ENCODE measurements at places on chromosomes 12 and 14.

- no peak for DNase-seq
Measured at GRCh38 chr12:40825156-40825555, 132.9 kb downstream of the CNTN1 start.

DNA sequence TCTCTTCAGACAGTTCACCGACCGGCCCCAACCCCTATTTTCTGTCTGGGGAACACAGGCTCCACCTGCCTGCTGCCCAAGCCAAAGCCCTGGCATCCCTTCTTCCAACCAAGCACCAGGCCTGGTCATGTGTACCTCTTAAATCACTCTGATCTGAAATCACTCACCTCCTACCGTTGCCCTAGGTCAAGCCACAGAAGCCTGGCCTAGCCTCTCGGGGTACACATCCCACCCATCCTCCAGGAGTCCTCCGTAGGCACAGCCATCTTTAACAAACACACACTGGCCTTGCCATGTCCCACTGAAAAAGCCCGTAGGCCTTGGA is 81.8 kb downstream of the IRF2BPL start:
- no peak for DNase-seq

- no peak for DNase-seq
Measured at GRCh38 chr12:64745259-64745807, 13.9 kb downstream of the GNS start.

DNA sequence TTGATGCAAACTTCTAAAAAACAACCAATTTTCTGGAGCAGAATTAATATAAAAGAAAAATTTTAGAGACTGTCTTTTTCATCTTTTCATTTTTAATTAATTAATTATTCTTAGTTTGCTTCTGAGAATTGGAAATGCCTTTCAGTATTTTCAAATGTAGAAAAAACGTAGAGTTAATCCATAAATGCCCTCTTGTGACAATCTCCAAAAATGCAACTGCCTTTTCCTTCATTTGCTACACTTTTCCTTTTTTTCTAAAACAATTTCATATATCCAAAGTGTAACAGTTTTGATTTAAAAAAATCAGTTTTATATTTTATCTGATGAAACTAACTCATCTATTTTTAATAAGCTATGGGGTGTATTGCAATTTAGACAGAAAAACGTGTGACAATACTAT is 409.3 kb downstream of the PRKD1 start:
- no peak for DNase-seq

DNA sequence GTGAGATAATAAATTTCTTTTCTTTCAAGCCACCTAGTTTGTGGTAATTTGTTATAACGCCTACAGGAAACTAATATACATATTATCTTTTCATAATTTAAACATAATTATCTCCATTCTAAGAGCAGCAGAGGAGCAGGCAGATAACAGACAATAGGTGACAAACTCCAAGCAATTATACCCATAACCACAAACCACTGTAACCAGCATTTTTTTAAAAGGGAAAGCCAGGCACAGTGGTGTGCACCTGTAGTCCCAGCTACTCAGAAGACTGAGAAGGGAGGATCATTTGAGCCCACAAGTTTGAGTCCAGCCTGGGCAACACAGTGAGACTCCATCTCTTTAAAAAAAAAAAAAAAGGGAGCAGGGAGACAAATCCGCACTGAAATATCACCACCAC is 54.9 kb downstream of the ATF7 start:
- no peak for DNase-seq

DNA sequence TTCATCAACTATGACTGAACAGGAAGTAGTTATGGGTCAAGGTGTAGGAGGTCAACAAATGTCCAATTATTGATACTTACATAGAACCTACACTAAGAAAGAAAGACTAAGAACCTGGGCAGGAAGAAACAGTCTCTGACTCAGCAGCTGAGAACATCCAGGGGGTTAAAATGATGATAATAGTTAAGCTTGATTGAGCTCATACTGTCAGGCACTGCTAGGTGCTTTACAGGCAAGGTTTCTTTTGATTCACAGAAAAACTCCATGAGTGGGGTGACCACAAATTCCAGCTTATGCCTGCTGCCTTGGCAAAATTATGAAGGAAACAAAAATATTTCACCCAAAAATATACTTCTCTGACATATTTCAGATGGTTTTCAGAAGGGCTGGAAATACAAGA is 75.0 kb downstream of the ACADS start:
- no peak for DNase-seq

- DNase-seq = no peak
Measured at GRCh38 chr12:121926874-121927706, 8.7 kb downstream of the CFAP251 start.

DNA sequence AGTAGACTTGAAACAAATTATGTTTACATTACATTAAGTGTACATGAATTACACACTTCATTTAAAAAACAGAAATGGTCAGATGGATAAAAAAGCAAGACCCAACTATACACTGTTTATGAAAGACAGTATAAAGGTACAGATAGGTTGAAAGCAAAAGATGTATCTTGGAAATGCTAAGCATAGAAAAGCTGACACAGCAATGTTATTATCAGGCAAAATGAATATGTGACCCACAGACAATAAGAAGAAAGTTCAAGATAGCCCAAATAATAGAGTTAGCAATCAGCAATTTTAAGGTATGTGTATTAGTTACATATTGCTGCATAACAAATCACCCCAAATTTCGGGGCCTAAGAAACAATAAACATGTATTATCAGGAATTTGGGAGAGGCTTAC is 153.5 kb downstream of the DHRS2 start:
- no peak for DNase-seq

GRCh38 chr12:113333877-113334785 is 778 bp downstream of the SLC8B1 start:
- DNase-seq = no peak

- no peak for DNase-seq
Measured at GRCh38 chr14:89600950-89601826, 184.2 kb upstream of the FOXN3 start.

DNA sequence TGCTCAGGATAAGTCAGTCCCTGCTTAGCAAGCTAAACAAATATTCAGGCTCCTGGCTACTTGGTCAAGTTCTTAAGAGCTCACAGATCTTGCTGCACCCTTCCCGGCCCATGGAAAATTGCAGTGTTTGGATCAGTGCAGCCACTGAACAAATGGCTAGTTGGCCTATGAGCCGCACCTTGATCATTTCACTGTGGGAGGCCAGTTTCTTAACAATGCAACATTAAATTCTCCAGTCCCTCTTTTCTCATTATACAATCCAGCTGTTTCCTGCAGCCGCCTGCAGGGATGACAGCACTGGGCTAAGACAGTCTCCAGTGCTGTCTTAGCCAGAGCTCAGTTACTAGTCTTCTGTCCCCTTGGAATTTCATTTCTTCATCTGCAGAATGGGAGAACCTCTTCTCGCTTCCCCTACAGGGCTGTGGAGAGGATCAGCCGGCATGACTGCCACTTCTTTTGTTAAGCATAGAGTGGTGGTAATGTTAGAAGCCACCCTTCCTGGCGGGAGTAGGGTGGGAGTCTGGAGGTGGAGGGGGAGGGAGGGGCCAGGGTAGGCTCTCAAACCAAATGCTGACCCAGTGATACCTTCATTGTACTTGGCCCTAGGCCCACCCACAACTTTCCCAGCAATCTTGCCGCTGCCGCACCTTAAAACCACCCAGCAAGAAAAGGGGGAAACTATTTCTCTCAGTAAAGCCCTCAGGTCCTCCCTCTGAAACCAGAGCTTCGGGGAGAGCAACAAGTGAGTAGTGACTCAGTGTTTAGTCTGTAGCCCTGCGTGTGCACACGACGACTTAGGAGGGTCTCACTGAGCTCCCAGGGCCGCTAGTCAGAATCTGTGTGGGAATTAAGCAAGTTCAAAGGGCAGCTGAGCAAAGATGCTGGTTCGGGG is 145.7 kb downstream of the NUAK1 start:
- no peak for DNase-seq

DNA sequence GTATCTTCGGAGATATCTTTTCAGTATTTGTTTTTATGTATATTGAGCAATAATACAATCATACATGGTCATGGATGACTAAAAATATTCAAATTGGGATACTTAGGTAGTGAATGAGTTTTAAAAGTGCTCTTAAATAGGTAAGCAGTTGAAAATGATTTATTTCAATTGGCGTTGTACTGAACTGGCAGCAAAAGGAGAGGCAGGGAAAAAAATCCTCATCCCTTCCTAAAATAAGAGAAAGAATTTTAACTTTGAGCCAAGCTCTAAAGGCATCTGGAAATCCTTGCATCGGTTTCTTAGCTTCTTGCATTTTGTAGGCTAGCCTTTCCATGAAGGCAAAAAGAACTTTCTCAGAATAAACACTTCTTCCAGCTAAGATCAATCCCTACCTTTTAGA is 125.2 kb downstream of the MGST1 start:
- DNase-seq = no peak

DNA sequence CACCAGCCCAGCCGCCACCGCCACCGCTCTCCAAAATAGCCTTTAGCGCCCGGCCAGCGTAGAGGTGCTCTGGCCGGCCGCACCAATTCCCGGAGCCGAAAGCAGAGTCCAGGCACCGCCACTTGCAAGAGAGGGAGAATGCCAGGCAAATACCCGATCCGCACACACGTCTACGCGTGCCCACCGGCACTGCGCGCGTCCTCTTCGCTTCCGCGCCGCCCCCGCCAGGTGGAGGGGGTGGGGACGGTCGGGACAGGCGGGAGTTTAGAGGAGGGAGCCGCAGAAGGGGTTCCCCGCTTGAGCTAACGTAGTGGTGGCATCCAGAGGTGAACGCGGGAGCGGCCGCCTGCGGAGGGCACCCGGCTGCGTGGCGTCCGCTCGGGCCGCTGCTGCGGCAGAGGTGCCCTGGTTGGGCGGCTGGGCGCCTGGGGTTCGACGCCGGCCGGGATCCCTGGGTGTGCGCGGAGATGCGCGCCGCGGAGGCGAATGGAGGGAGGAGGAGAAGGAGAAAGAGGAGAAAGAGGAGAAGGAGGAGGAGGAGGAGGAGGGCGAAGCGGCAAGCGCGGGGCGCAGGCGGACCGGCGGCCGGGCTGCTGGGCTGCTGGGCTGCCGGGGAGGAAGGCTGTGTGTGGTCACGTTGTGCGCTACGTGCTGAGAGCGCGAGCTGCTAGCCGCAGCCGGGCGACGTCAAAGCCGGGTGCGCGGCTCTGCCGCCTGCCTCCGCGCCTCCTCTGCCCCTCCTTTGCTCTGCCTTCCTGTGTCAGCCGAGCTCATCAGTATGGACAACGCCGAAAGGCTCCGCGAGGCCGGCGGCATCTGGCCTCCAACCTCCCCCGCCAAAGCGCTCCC is at the start of gene MDGA2:
Gene MDGA2 (minus strand): TSS at position 140 of the 849 bp plus-strand sequence.
- DNase-seq = no peak

DNA sequence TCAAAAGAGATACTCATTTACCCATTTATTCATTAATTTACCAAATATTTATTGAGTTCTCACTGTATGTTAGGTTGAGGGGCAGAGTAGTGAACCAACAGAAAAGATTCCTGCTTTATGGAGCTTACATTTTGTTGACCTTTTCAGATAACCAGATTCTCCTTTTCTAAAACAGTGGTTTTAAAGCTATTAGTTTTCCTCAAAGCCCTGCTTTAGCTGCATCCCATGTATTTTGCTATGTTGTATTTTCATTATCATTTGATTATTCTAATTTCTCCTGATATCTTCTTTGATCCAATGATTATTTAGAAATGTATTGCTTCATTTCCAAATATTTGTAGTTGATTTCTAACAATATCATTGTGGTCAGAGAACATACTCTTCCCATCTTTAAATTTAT is 53.6 kb downstream of the EML1 start:
- no peak for DNase-seq

- DNase-seq = no peak
Measured at GRCh38 chr12:82877963-82878362, 191.3 kb downstream of the TMTC2 start.

GRCh38 chr14:103848175-103849077 is 1.1 kb upstream of the PPP1R13B start:
- no peak for DNase-seq

- no peak for DNase-seq
Measured at GRCh38 chr12:120710805-120711296, 593 bp downstream of the UNC119B start.

DNA sequence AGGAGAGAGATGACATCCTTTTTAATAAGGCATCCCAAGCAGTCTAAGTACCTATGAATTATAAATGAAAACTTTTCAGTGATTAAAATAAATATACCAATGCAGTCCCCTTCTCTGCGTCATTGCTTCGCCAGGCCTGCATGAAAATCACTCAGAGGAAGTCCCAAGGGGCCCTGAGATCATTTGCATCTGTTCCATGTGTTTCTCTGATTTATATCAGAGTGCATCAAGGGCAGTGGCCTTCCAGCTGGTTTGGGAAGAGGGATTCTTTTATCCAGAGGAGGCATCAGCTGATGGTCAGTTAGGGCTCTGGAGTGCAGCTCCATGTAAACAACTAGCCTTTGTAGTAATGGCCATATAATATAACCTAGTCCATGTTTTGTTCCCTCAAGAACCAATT is 210.1 kb downstream of the RGS6 start:
- no peak for DNase-seq

- no peak for DNase-seq
Measured at GRCh38 chr14:102540315-102541028, 30.9 kb upstream of the ANKRD9 start.

- no peak for DNase-seq
Measured at GRCh38 chr12:65903691-65904383, 79.6 kb downstream of the HMGA2 start.

DNA sequence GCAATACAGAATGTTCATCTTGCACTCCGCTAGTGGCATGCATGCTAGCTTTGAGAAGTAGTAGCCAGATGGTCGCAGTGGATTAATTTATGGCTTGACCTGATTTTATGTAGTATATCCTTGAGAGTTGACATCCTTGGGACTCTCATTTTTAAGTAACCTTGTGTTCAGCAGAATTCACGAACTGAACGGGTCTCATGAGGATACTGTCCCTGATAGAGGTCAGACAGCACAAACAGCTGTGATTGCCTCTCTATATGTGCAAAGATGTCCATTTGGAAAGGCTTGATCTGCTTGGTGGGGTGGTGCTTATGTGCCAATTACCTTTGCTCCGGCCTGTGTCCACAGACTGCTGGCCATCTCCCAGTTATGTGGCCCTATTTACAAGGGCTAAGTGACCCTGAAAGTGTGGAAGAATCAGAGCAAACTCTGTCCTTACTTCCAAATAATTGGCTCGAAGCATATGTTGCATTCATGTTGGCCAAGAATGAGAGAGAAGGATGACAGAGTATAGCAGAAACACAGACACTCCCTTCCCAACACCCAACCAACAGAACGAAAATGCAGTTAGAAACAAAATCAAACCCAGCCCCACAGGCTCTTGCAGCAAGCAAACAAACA is 167.1 kb downstream of the CRADD start:
- DNase-seq = no peak

DNA sequence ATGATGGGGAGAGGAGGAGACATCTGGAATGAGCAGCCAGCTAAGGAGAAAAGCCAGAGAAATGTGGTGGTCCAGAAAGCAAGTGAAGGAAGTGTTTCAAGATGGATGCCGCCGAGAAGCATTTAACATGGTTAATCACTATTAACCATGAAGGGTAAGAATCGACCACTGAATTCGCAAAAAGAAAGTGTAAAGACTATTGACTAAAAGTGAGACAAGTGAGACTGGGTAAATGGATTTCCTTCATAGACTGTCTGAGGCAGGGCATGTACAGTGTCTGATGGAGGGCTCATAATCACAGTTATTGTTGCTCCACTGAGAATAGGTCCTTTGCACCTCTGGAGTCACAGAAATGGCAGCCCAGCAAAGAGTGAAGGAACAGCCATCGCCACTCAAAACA is 25.3 kb upstream of the CLMN start:
- DNase-seq = no peak

GRCh38 chr14:83217492-83217891 is 1683.8 kb upstream of the SEL1L start:
- DNase-seq = no peak

Data from stimulated activated naive CD4-positive, alpha-beta T cell treated with Interleukin-2 at 50 U/mL for 16 hours (primary cell).